Renal pelvis (tissue), 12 donors: ENCODE measurements at places on chromosomes 11 and 22. TPM values are rescaled to one million over a fixed set of nuclear protein-coding genes. Genes with fewer than 3 reads are reported as not detected.

GRCh38 chr22:50693462-50693861, 20.8 kb downstream of the SHANK3 start:
- DNase-seq = no peak

DNA sequence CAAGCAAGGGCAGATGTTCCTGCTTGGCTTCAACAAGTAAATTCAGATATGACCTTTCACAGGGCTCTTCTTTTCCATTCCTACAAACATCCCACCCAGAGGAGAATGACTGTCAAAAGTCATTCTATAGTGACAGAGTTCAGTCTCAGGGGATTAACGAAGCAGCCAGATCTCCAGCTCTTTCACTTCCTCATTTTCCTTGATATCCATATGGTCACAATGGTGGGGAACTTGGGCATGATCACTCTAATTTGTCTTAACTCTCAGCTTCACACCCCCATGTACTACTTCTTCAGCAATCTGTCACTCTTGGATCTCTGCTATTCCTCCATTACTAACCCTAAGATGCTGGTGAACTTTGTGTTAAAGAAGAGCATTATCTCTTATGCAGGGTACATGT, 15.0 kb upstream of the OR8B8 start:
- DNase-seq = no peak

GRCh38 chr11:115202074-115202473, 302.1 kb downstream of the CADM1 start:
- no peak for DNase-seq

- peak; percentile 65 for DNase-seq
Measured at GRCh38 chr11:71336996-71337754, 84.8 kb upstream of the SHANK2 start.

DNA sequence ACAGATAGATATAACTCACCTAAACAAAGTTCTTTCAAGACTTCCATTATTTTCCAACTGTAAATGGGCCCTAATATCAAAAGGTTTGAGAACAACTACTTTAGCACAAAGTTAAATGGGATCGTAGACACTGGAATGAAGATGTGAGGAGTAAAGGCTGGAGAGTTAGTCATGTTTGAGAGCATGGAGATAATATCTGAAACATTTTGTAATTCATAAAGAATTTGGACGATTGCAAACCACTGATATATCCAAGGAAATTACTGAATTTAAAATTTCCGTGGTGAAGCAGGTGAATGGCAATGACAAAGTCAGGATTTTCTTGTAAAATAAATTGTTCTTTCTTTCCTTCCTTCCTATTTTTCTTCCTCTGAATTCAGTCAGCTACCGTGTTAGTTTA, 564.9 kb downstream of the CNTN5 start:
- no peak for DNase-seq

Gene RHOD
- polyA plus RNA-seq = 10.5 TPM

Gene ROM1
- 2.7 TPM for polyA plus RNA-seq

DNA sequence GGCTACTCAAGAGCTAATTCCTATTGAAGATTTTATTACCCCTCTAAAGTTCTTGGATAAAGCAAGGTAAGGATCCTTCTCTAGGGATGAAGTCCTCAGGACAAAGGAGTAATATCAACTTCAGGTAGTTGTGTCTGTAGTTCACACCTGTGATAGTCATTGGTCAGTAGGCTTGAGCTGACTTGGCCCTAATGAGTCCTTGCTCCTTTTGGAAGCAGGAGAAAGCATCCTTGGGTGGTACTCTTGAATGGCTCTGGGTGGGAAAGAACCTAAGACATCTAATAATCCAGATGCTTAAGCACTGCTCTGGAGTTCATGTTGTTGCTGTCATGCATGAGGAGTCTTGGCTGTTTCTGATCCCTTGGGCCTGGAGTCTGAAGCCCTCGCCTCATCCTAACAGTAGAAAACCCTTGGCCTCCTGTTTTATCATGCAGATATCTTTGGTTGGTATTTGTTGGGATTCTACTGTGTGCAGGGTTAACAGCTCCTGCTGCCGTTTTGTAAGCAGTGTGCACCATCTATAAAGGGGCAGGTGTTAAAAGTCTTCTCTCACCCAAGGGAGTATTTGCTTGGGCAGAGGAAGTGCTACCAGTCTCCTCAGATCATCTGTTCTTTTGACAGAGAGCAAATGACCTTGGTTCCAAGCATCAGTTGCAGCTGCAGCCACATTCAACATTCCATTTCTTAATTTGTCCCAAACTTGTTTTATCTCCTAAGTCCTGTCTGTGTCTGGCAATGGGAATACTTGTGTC, 2.7 kb downstream of the MRPL40 start:
- DNase-seq = no peak

DNA sequence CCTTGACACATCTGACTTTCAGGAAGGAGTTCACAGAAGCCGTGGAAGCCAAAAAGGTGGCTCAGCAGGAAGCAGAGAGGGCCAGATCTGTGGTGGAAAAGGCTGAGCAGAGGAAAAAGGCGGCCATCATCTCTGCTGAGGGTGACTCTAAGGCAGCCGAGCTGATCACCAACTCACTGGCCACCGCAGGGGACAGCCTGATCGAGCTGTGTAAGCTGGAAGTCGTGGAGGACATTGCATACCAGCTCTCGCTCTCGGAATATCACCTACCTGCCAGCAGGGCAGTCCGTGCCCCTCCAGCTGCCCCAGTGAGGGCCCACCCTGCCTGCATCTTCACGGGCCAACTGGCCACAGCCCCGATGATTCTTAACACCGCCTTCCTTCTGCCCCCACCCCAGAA, 53.7 kb downstream of the HSD17B12 start:
- no peak for DNase-seq

GRCh38 chr11:59151761-59152160, 9.1 kb downstream of the FAM111A start:
- DNase-seq = no peak

- DNase-seq = no peak
Measured at GRCh38 chr22:27090611-27091011, 433.2 kb downstream of the MIAT start.

Gene OR51A7
- not detected for polyA plus RNA-seq

DNA sequence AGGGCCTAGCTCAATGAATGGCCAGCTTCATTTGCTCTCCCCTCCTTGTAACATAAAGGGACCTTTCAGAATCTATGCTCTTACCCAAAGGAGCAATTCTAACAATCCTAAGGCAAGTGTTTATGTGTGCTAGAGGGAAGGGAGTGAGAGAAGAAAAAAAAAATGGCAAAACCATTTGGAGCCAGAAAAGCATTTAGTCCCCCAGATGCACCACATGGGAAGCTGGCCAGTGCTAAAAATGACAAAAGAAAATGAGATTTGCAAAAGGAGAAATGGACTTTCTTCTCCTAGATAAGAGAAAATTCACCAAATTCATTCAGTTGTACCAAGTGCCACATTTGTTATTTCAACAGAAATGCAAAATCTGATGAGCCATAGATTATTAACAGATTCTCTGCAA, 52.8 kb downstream of the SERGEF start:
- no peak for DNase-seq

DNA sequence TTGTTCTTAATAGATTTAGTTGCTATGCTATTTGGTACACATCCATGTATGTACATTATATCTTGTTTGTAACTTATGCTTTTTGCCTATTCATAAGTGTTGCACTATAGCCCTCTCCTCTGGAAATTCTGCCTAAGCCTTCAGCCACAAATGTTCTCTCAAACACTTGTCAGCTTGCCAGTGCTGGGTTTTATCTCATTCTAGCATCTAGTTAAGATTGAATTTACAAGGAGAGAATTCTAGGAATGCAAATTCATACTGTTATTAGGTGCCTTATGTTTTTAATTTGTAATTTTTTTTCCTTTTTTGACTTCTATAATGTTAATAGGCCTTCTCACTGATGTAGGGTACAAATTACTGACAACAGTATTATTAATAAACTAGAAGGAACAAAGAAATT, 14.6 kb upstream of the CTSC start:
- no peak for DNase-seq

DNA sequence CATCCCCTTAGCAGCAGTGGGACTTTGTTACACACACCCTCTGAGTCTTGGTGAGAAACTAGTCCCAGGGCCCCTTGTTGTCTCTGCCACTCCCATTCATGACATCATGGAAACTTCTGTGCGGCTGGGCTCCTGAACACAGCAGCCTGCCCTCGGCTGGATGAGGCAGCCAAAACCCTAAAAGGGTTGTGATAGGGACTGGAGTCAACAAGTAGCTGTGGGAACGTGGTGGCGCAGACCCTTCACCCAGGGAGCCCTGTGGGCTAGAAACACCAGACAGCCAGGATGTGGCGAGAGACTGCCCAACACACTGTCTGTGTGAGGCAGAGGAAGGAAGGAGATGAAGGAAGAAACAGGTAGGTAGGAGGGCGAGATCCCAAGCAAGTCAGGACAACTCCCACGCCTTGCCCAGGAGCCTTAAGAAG, 3.9 kb downstream of the CD3D start:
- no peak for DNase-seq

DNA sequence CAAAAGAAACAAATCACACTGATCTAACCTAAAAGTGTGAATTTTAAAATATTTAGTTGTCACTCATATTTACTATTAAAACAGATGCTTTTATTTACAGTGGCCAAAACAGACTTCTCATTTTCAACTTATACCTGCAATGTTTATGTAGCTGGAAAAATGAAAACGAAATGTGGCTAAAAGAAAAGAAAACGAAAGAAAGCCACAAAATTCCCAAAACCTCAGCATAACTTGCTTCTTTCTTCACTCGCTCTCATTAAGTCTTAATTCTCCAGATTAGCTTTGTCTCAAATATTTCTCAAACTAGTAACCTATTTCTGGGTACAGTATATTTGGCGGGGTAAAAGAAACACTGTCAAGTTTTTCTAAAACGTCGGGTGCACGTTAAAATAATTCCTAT, 693 bp downstream of the CSTF3 start:
- DNase-seq = no peak
